ENCODE measurements at places on chromosomes 7 and 10.

DNA sequence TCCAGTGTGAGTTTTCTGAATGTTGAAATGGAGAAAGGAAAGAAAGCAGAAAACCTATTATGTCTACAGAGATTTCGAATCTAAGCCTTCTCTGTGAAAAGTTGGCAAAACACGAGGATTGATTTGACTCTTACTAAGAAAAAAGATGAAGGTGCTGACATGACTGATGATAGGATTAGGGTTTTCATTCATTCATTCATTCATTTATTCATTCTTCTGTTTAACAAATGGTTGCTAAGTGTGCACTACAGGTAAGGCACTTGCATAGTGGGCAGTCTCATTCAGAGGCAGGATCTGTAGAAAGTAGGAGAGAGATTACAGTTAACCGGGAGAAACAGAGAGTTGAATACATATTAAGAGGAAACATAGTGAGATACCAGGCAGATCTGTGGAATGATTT is 137.1 kb downstream of the ZNF365 start:
- no peak for DNase-seq

DNA sequence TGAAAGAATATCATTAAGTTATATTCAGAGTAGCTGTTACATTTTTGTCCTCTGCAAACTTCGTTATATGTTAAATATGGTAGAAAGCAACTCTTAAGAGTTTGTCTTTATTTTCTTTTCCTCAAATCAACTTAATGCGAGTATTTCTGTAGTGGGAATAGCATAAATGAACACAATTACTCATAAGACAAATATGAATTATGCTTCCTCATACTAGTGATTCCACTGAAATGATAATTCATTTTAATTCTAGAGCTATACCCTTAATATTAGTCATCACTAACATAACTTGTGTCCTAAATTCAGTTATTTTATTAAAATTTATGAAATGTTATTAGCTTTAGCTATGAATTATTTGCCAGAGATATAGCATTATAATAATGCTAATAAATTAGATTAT is 820.6 kb upstream of the KCND2 start:
- no peak for DNase-seq

DNA sequence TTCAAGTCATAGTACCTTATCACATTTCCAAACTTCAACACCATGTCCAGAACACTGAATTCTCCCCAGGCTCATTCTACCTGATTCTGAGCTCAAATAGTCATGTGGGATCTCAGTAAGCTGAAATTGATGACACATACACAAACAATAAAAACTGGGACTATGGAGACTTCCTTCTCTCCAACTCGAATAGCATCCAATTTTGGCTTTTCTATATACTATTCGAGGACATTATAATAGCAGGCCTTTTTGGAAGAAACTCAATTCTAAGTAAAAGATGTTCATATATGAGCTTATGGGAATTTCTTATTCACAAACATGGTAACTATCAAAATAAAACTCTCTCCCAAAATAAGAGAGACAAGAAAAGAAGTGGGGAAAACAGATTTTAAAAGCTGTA is 551 bp upstream of the TAS2R40 start:
- DNase-seq: no peak

GRCh38 chr10:32171204-32171603 is 115.0 kb upstream of the KIF5B start:
- DNase-seq: no peak

DNA sequence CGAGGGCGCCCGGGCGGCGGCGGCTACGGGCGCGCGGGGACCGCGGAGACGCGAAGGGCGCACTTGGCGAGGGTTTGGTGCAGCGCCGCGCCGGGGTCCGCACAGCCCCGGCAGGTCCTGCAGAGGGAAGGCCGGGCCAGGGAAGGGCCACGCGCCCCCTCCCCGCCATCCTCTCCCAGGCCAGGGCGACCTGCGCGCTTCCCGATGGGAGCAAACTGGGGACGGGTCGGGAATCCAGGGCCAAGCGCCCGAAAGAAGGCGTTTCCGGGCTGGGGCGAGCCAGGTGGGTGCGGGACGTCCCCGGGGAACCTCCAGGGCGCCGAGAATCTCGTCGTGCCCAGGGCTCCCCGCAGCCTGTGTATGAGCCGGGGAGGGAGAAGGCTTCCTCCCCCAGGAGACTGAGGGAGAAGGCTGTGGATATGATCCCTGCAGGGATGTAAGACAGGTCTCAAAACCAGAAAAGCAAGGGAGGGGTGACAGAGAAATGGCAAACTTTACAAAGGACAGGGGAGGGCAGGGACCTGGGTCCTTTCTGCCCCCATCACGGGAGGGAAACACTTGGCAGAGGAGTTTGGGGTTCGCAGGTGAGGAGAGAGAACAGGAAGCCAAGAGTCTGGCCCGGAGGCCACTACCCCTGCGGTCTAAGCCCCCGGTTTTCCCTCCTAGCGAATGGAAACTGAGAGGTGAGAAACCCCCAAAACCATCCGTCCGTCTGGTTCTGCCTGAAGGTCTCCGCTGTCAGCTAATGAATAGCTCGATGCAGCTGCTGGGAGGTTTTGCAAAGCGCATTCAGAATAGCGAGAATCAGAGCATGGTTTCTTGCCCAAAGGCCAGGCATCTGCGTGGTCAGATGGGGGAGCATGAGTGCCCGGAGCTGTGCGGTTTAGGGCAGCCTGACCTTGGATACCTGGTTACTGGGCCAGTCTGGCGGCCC is 674 bp downstream of the AMZ1 start:
- peak; percentile 30 for DNase-seq

DNA sequence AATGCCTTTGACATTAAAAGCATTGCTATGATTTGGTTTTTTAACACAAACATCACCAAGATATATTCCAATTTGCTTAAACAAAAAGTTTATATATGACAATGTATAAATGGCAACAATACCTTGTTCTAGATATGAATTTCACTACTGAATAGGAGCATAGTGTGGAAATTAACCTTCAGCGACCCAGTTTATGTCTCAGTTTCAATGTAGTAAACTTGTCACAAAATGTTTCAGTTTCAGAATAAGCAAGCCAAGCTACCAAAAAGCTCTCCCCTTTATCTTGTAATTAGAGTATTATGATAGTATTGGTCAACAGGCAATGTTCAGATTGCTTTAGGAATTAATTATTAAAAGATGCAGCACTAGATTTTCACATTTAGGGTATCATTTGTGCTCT is 99.6 kb upstream of the PCDH15 start:
- no peak for DNase-seq

- peak; percentile 52 for DNase-seq
Measured at GRCh38 chr7:50068026-50068425, 25.0 kb downstream of the ZPBP start.

- no peak for DNase-seq
Measured at GRCh38 chr7:19939746-19940145, 166.3 kb upstream of the TMEM196 start.

GRCh38 chr10:111344804-111345203 is 268.0 kb downstream of the ADRA2A start:
- DNase-seq: no peak

DNA sequence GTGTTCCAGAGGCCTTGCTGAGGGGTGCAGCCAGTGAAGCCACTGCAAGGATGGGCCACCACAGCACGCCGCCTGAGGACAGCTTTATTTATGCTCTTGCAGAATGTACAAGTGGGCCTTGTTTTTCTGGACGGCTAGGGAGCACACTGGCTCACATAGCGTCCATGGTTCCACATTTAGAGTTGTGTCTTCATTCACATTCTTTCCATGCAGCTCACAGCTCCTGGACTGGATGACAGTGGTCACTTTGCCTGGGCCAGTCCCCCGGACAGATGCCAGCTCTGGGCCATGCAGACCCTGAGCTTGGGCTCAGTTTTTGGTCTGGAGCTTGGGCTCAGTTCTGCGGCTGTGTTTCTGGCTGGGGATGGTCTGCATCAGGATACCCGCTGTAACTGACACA is 2.6 kb upstream of the C10orf71 start:
- no peak for DNase-seq

- peak; percentile 56 for DNase-seq
Measured at GRCh38 chr10:5888843-5889623, 660 bp downstream of the ANKRD16 start.

DNA sequence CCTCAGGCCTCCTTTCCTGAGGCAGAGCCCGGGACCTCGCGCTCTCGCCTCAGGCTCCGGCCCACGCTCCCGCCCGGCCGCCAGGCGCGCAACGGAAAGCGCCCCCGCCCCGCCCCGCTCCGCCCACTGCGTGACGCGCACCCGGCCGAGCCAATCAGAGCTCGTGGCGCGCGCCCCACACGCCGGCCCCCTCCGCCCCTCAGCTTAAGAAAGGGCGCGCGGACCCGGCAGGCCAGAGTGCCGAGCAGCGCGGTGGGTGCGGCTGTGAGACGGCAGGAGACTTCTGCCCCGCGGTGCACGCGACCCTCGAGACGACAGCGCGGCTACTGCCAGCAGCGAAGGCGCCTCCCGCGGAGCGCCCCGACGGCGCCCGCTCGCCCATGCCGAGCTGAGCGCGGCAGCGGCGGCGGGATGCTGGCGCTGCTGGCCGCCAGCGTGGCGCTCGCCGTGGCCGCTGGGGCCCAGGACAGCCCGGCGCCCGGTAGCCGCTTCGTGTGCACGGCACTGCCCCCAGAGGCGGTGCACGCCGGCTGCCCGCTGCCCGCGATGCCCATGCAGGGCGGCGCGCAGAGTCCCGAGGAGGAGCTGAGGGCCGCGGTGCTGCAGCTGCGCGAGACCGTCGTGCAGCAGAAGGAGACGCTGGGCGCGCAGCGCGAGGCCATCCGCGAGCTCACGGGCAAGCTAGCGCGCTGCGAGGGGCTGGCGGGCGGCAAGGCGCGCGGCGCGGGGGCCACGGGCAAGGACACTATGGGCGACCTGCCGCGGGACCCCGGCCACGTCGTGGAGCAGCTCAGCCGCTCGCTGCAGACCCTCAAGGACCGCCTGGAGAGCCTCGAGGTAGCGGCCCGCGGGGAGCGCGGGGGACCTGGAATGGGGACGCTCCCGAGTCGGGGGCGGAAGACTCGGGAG is at the start of gene NPTX2:
Gene NPTX2 (plus strand): TSS at position 235 of the 909 bp plus-strand sequence. CDS start 177 bp downstream, at position 412.
- DNase-seq: no peak

DNA sequence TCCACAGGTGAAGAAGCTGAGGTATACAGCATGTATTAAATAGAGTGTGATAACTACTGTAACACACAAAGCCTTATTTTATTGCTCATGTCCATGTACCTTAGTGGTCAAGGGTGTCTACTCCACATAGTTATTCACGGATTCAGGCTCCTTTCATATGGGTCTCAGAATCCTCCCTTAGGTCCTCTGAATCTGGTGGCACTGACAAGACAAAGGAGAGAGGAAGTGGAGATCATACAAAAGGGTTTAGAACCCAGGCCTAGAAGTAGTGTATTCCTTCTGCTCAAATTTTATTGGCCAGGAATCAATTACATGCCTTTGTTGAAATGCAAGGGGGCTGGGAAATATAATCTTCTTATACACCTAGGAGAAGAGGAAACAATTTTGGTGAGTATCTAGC is 164.6 kb downstream of the PTEN start:
- no peak for DNase-seq

DNA sequence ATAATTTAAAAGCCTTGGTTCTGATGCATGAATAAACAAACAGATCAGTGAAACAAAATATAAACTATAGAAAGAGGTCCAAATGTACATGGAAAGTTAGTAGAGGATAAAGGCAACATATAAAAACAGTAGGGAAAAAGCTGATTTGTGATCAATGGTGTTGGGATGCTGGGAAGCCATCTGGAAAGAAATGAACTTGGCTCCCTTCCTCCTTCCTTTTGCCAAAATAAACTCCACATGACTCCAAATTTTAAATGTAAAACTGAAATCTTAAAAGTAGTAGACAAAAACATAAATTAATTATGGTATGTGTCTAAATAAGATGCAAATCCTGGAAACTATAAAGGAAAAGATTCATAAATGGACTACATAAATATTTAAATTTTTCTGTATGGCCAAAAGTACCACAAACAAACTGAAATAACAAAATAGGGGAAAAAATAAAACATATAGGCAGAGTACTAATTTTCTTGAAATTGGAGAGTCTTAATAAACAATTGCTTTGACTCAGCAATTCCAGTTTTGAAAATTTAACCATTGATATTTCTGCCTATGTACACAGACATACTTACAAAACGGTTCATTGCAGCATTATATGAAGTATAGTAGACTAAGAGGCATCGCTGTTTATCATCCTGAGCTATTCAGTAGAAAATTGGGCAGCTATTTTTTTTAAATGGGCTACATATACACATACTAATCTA is 77.0 kb upstream of the TRIM24 start:
- DNase-seq: no peak

DNA sequence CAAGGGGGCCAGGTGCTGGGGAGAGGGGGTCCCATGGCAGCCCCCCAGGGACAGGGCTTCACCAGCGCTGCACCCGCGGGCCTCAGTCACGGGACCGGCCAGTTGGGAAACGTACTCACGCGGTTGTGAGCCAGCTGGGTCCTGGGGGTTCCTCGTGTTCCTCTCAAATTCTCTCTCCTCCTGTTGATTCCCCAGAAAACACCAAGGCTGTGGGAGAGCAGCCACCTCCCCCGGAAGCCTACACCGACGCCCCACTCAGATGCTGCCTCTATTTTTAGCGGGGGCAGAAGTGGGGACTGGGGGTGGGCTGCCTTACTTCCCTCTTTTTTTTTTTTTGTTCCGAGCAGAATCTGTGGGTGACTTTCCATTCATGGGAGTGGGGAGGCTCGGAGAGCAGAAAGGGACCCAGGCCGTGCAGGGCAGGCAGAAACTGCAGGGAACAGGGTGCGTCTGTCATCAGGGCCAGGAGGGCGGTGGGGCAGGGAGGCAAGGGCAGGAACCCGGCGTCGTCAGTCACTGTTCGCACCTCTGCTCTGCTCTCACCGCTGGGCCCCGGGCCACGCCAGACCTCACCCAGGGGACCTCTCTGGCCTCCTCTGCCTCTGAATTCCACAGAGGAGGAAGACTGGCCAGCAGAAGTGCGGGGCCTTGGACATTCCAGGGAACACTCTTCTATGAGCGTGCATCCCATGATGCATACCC is 63.1 kb downstream of the CARD11 start:
- DNase-seq: peak; percentile 45

DNA sequence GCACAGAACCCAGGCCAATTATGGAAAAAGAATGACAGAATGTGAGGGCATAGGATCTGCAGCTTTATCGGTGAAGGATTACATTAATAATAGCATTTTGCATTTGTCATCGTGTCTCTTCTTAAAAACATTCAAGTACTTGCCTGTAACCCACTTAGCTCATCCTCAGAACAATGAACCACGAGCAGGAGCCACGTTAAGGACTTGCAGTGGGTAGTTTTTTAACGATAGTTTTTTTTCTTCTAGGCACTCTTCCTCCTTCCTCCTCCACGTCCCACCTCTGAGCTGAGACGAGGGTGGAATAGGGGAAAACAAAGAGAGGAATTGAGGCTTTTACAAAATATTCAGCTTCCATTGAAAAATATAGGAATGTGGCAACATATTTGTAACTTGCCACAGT is 27.1 kb downstream of the CDHR3 start:
- no peak for DNase-seq

DNA sequence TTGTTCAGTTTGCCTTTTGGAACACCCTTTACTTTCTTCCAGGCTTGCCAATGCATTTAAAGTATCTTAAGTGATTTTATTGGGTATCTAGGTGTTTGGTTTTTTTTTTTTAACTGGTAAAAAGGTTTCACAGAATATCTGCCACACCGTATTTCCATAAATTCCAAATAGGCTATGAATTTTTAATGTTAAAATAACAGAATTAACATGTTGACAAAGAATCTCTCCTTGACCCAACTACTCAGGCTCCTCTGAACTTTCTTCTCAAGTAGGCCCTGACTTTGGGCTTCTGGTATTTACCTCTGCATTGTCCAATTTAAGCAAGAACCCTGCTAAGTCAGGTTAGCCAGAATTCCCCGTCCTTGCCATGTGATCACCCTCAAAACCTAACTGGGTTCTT is 61.2 kb upstream of the PLA2G12B start:
- DNase-seq: no peak

Measured in activated CD8-positive, alpha-beta T cell treated with anti-CD3 and anti-CD28 coated beads, Interleukin-2, amount 10 ng/mL, durations not matched to agents 7 days and 5 days (primary cell).